ENCODE measurements at places on chromosomes 3 and 15. TPM values are rescaled to one million over a fixed set of nuclear protein-coding genes. Genes with fewer than 3 reads are reported as not detected.

The TRPC1 gene
- total RNA-seq, result 23.2 TPM

The SAMD7 gene
- not detected for total RNA-seq

The MYL3 gene
- total RNA-seq, result not detected

The ACTC1 gene
- total RNA-seq, result 19.6 TPM

The SLC22A14 gene
- 0.93 TPM for total RNA-seq

The SCAANT1 gene
- not detected for total RNA-seq

The CORO2B gene
- 16.3 TPM for total RNA-seq

DNA sequence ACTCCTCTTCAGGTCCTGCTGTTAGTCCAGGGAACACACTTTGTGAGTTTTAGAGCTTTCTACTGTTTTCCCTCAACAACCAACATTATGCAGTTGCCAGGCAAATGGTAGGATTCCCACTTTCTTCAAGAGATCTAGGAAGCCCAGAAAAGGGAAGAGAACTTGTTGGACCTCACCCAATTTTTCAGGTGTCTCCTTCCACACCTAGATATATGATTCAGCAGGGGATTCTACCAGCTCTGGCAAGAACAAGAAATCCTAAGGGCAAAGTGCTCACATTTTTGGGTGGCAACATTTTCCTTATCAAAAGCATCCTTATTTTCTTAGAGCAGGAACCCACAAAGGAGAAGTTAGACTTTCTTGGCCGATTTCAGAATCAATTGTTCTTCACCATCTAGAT lies 57.4 kb downstream of the PRICKLE2 start:
- no peak for DNase-seq

GRCh38 chr3:187740421-187741399 lies 4.6 kb downstream of the BCL6 start:
- peak; percentile 82 for DNase-seq

DNA sequence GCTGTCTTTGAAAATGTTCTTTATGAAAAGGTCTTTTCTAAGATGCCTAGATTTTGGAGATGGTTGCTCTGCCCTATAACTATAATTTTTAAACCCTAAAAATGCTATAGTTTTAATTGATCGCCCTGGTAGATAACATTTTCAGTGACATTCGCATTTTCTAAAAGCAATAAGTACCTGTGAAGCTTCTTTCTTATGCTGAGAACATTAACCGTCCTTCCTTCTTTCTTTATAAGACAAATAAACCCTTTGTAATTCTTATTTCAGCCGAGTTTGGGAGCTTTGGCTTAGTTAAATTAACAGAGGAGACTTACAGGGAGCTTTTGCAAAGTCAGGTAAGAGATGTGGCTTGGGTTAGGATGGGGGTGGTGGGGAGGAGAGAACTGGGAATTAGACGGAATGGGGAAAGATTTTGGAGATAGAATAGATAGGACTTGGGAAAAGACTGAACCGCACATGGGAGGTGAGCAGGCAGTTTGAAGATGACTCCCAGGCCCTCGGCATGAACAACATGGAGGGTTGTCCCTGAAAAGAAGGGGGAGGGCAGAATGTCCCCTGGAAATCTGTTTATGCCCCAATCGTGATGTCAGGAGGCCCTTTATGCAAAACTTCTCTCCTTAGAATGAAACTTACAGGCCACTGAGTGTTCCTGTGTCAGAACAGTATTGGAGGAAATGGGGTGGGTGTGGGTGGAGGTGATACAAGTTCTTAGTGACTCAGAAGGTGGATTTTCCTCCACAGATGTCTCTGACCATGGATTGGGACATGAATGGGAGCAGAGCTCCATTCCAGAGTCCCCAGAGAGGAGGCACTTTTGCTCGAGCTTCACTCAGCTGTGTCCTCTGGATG lies 76.2 kb upstream of the LARS2 start:
- no peak for DNase-seq

GRCh38 chr3:94416768-94417167 lies 353.9 kb downstream of the NSUN3 start:
- no peak for DNase-seq

DNA sequence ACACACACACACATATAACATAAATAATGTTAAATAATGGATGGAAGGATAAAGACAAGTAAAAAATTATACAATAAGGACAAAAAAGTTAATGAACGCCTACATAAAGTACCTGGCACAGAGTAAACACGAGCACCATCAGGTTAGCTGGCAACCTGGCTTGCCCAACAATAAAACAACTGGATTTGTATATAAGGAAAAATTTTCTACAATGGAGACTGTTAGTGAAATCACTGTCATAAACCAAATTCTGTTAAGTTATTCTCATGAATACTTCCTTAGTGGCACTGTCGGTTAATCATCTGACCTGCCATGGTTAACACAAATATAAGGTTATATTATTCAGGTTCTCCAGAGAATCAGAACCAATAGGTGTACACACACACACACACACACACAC lies 54.8 kb downstream of the DPH6 start:
- no peak for DNase-seq

- no peak for DNase-seq
Observed at GRCh38 chr3:189458528-189458927, 172.7 kb upstream of the TP63 start.

- DNase-seq, result no peak
Observed at GRCh38 chr3:53361852-53362251, 14.5 kb upstream of the DCP1A start.

GRCh38 chr3:159733194-159733860 lies 255.3 kb upstream of the IL12A start:
- DNase-seq, result no peak

DNA sequence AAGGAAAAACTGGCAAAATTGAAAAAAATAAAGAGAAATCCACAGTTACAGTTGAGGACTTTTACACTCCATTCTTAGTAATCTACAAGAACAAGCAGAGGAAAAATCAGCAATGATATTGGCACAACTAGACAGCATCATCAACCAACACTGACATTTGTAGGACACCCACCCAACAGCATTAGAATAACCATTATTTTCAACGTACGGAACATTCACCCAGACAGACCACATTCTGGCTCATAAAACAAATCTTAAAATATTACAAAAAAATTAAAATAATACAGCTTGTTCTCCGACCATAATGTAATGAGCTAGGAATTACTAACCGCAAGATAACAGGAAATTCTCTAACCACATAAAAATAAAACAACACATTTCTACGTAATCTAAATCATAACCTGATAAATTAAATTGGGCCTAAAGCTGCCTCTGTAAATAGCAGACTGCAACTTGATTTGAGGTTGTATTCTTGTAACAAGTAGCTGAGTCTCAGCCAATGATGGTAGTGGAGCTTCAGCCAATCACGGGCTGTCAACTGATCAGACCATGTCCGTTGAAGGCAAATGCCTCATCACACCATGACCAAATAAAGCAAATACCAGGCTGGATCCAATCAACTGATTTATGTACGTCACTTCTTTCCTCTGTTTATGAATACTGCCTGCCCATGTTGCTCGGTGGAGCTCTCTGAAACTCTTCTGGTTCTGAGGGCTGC lies 9.2 kb downstream of the PLSCR4 start:
- no peak for DNase-seq

DNA sequence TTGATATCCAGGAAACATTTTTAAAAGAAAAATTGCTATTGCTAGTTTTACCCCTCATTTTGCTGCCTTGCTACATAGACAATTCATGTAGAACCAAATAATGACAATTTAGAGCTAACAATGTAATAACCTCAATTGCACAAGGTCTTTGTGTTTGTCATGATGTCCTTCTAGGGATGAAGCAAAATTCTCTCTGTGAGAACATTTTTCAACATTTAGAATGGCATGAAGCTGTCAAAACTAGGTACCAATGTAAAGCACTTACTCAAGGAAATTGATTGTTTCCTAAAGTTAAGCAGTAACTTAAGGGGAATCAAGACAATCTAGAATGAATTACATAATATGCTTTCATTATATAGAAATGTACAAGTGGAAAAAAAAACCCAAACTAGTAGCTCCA lies 7.9 kb upstream of the FGF7 start:
- DNase-seq, result no peak

DNA sequence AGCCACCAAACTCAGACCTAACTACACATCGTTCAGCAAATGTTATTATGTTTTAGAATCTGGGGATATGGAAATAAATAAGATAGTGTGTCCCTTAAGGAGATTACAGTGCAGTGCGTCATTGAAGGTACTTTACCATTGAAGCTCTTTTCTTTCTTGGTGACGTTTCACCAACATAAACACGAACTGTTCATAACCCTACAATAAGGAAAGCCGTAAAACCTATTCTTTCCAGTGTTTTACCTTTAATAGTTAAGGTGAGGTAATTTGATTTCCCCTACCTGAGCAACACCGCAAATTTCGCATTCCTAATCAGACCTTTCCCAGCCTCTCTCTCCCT lies 826 bp downstream of the CCDC66 start:
- DNase-seq, result no peak
